ENCODE measurements at places on chromosomes 7 and 10.
A peak's percentile ranks its signal among the peaks of the same experiment; 100 is the strongest.

GRCh38 chr10:34760606-34761005 is 54.5 kb downstream of the PARD3 start:
- peaks cover 28% of the 10 kb centered on the region for H3K4me1 ChIP-seq
- no peak overlapping the region for H3K27ac ChIP-seq
- no peak overlapping the region for H3K4me3 ChIP-seq
- no peaks in the 10 kb centered on the region for H3K27me3 ChIP-seq

- no peak overlapping the region for H3K27ac ChIP-seq
- no peaks in the 10 kb centered on the region for H3K4me1 ChIP-seq
- H3K4me3 ChIP-seq = no peak overlapping the region
These were observed 57.6 kb downstream of the RBM33 start for GRCh38 chr7:155701972-155702544.

- no peaks in the 10 kb centered on the region for H3K27me3 ChIP-seq
- H3K36me3 ChIP-seq = no peaks in the 10 kb centered on the region
- H3K4me1 ChIP-seq = no peaks in the 10 kb centered on the region
These were observed 123.3 kb upstream of the LSM8 start for GRCh38 chr7:118060692-118061091.

GRCh38 chr10:43160046-43160920 is 22.0 kb downstream of the CSGALNACT2 start:
- no peak overlapping the region for H3K27ac ChIP-seq
- peaks cover 4% of the 10 kb centered on the region for H3K36me3 ChIP-seq
- H3K4me1 ChIP-seq = peaks cover 5% of the 10 kb centered on the region
- peak; percentile 51 for DNase-seq

- no peaks in the 10 kb centered on the region for H3K36me3 ChIP-seq
- peaks cover 15% of the 10 kb centered on the region for H3K4me1 ChIP-seq
- DNase-seq = peak; percentile 29
These were observed 28.4 kb upstream of the IFRD1 start for GRCh38 chr7:112421666-112422486.

DNA sequence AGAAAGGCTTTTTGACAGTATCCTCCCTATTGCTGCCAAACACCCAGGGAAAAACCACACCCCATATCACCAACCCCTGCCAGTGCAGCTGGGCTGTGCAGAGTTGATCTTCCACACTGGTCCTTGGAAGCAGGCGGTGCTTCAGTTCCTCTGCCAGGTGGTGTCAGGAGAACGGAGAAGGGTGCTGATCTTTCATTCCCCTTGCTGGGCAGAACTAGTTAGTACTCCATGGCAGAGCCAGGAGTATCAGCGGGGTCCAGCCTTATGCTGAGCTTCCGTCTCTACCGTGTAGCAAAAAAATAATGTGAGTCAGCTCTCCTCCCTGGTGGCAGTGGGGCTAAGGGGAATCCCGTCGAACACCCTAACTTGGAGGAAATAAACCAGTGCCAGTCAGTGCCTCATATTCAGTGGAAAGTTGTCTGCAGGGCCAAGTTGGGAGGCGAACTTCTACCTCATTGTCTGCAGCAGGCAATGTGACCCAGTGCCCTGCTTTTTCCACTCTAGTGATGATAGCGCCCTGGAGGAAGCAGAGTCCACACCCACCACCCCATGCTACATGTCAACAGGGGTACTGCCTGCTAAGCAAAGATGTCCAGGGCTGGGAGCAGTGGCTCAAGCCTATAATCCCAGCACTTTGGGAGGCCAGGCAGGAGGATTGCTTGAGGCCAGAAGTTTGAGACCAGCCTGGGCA is 175.4 kb downstream of the AUTS2 start:
- no peak overlapping the region for H3K4me3 ChIP-seq
- DNase-seq = no peak
- no peaks in the 10 kb centered on the region for H3K4me1 ChIP-seq
- no peaks in the 10 kb centered on the region for H3K27me3 ChIP-seq
- no peaks in the 10 kb centered on the region for H3K36me3 ChIP-seq

GRCh38 chr10:59000162-59000825 is 176.1 kb upstream of the PHYHIPL start:
- H3K27ac ChIP-seq = no peak overlapping the region
- H3K4me3 ChIP-seq = no peak overlapping the region
- DNase-seq = no peak
- no peaks in the 10 kb centered on the region for H3K4me1 ChIP-seq

DNA sequence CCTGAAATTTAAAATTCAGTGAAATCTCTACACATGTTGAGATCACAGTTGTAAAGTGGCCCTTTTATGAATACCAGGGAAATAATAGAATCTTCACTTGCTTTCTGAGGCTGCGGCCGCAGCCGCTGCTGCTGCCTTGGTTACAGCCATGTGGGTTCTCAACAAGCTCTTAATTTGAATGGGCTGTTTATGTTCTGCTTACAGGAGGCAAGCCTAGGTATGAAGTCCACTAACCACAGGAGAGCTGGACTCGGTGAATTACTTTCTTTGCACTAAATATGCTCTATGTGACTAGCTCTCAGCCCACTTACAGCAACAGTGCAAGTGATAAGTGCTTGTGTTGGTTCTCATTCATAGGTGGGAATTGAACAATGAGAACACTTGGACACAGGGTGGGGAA is 410.8 kb downstream of the SFMBT2 start:
- H3K36me3 ChIP-seq = no peaks in the 10 kb centered on the region
- no peaks in the 10 kb centered on the region for H3K4me1 ChIP-seq
- H3K27me3 ChIP-seq = no peaks in the 10 kb centered on the region
- H3K27ac ChIP-seq = no peak overlapping the region
- H3K4me3 ChIP-seq = no peak overlapping the region

- no peaks in the 10 kb centered on the region for H3K36me3 ChIP-seq
- H3K27me3 ChIP-seq = no peaks in the 10 kb centered on the region
- no peak for DNase-seq
- peaks cover 20% of the 10 kb centered on the region for H3K4me1 ChIP-seq
- H3K27ac ChIP-seq = peak overlapping the region; percentile 95
- H3K4me3 ChIP-seq = peak overlapping the region; percentile 92
These were observed 407 bp upstream of the MKRN1 start for GRCh38 chr7:140479739-140480084.

- peak overlapping the region; percentile 99 for H3K27ac ChIP-seq
- peak; percentile 87 for DNase-seq
- peaks cover 24% of the 10 kb centered on the region for H3K4me1 ChIP-seq
- H3K4me3 ChIP-seq = peak overlapping the region; percentile 17
- H3K27me3 ChIP-seq = no peaks in the 10 kb centered on the region
- H3K36me3 ChIP-seq = no peaks in the 10 kb centered on the region
These were observed 1.0 kb upstream of the CBLL1 start for GRCh38 chr7:107742678-107743566.

- H3K27ac ChIP-seq = no peak overlapping the region
- H3K36me3 ChIP-seq = no peaks in the 10 kb centered on the region
- H3K4me1 ChIP-seq = no peaks in the 10 kb centered on the region
- peak; percentile 58 for DNase-seq
- H3K4me3 ChIP-seq = no peak overlapping the region
These were observed 1.4 kb upstream of the RBP3 start for GRCh38 chr10:47346581-47347302.

DNA sequence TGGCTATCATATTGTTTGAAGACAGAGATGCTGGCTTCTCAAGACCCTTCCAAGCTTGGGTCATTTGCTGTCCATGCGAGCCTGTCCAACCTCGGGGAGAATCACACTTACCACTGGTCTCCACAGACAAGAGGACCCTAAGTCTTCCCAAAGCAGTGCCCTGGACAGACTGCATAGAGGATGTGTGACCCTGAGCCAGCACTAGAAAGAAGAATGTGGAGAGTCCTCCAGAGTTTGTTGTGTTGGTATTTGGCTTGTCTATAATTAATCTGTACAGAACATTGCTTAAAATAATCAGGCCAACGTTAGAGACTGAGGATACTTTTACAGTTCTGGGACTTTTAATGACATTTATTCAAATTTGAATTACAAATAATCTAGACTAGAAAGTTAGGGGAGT is 212.7 kb downstream of the TMEM178B start:
- no peaks in the 10 kb centered on the region for H3K27me3 ChIP-seq

- peak within 1 kb of the TSS; percentile 100 for H3K27ac ChIP-seq
- no peaks in the 10 kb centered on the region for H3K27me3 ChIP-seq
- peaks cover 27% of the 10 kb centered on the region for H3K4me1 ChIP-seq
- H3K4me3 ChIP-seq = peak within 1 kb of the TSS; percentile 56
- no peaks in the 10 kb centered on the region for H3K36me3 ChIP-seq
These were observed at the start of gene HECTD2 for GRCh38 chr10:91409869-91410637. Gene HECTD2, plus strand, starts transcription at chr10:91410344. Its CDS starts 95 bp downstream, at chr10:91410439.

- no peak for DNase-seq
- peaks cover 5% of the 10 kb centered on the region for H3K4me1 ChIP-seq
- H3K27me3 ChIP-seq = no peaks in the 10 kb centered on the region
- no peak overlapping the region for H3K4me3 ChIP-seq
- no peaks in the 10 kb centered on the region for H3K36me3 ChIP-seq
These were observed 12.7 kb upstream of the KLF6 start for GRCh38 chr10:3797750-3798149.

DNA sequence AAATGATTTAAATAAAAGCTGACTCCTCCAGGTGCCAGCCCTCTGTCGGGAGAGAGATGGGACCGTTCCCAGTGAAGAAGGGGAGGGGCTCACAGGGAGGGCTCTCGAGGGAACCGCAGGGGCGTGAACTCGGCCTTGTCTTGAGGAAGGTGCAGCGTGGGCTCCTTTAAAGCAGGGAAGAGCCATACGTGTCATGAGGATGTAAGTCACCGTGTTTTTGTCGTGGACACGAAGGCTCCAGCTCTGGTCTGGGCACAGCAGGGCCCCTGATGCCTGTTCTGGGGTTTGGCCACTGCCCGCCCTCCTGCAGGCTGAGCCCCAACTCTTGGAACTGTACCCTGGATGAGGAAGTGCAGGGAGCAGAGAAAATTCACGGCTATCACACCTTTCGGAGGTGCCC is 45.0 kb downstream of the JAKMIP3 start:
- no peaks in the 10 kb centered on the region for H3K36me3 ChIP-seq
- no peaks in the 10 kb centered on the region for H3K4me1 ChIP-seq
- H3K4me3 ChIP-seq = no peak overlapping the region
- H3K27ac ChIP-seq = no peak overlapping the region
- no peak for DNase-seq

DNA sequence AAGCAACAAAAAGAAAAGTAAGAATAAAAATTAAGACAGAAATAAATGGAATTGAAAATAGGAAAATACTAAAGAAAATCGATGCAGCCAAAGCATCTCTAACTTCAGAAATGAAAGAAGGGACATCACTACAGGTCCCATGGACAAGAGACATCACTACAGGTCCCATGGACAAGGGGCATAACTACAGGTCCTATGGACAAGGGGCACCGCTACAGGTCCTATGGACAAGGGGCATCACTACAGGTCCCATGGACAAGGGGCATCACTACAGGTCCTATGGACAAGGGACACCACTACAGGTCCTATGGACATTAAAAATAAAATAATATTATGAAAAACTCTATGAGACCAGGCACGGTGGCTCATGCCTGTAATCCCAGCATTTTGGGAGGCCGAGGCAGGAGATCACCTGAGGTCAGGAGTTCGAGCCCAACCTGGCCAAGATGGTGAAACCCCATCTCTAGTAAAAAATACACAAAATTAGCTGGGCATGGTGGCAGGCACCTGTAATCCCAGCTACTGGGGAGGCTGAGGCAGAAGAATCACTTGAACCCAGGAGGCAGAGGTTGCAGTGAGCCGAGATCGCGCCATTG is 101.0 kb upstream of the DNAAF5 start:
- no peak overlapping the region for H3K27ac ChIP-seq
- H3K4me3 ChIP-seq = no peak overlapping the region
- H3K36me3 ChIP-seq = no peaks in the 10 kb centered on the region

GRCh38 chr7:23810099-23810498 is 100.1 kb downstream of the STK31 start:
- no peaks in the 10 kb centered on the region for H3K4me1 ChIP-seq
- no peak overlapping the region for H3K27ac ChIP-seq
- no peaks in the 10 kb centered on the region for H3K36me3 ChIP-seq
- no peak overlapping the region for H3K4me3 ChIP-seq
- no peaks in the 10 kb centered on the region for H3K27me3 ChIP-seq

GRCh38 chr10:130968964-130969363 is 342.6 kb downstream of the TCERG1L start:
- H3K36me3 ChIP-seq = no peaks in the 10 kb centered on the region
- H3K4me1 ChIP-seq = no peaks in the 10 kb centered on the region
- DNase-seq = no peak
- no peaks in the 10 kb centered on the region for H3K27me3 ChIP-seq

DNA sequence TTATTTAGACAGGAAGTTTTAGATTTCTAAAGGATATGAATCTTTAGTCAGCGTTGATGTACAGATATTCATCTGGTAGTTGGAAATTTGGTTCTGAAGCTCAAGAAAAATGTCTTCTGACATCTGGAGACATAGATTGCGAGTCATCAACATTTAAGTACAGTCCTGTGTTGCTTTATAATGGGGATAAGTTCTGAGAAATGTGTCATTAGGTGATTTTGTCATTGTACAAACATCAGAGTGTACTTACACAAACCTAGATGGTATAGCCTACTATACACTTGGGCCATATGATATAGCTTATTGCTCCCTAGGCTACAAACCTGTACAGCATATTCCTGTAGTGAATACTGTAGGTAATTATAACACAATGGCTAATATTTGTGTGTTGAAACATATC is 49.6 kb upstream of the UBN2 start:
- no peaks in the 10 kb centered on the region for H3K27me3 ChIP-seq
- H3K36me3 ChIP-seq = no peaks in the 10 kb centered on the region
- no peak overlapping the region for H3K4me3 ChIP-seq
- DNase-seq = no peak
- H3K27ac ChIP-seq = no peak overlapping the region

- H3K27ac ChIP-seq = no peak overlapping the region
- no peaks in the 10 kb centered on the region for H3K36me3 ChIP-seq
- H3K27me3 ChIP-seq = no peaks in the 10 kb centered on the region
- no peak for DNase-seq
- H3K4me3 ChIP-seq = no peak overlapping the region
These were observed 8.9 kb downstream of the ZMIZ1 start for GRCh38 chr10:79077488-79078173.

DNA sequence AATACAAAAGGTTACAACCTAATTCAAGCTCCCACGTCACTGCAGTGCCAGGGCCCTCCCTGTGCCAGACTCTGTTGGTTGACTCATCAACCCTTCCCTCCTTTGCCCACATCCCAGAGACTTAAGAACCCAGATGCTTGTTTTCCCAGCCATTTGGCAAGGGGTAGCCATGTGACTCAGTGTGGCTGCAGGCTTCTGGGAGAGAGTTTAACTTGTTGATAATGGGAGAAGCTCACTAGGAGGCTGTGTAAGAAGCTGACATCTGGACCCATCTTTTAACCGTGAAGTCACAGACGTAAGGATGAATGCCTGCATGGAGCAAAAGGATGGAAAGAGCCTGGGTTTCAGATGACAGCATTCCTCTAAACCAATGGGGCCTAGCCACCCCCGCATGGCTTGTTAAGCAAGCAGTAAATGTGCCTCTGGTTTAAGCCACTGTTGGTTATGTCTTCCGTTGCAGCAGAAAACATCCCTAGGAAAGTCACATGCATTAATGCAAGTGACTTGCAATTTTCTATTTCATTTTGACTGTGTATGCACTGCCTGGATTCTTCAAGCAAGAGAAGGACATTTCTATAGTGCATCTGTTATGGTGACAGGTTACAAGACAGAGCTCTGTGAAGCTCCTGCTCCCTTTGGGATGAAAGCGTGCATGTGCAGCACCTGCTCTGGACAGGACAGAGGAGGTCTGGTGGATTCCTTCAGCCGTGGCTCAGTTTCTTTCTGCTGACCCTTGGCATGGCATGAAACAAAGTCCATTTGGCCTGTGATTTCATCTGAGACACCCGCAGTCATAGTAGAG is 57.5 kb upstream of the CREB5 start:
- H3K36me3 ChIP-seq = no peaks in the 10 kb centered on the region
- no peak for DNase-seq
- H3K27ac ChIP-seq = no peak overlapping the region

Measured in upper lobe of left lung (tissue), 6 donors.